ENCODE measurements at places on chromosomes 16 and 17.

GRCh38 chr17:61442878-61443474, 9.2 kb upstream of the TBX4 start:
- DNase-seq = no peak

- no peak for DNase-seq
These were observed 32.4 kb downstream of the LCMT1 start for GRCh38 chr16:25143928-25144327.

DNA sequence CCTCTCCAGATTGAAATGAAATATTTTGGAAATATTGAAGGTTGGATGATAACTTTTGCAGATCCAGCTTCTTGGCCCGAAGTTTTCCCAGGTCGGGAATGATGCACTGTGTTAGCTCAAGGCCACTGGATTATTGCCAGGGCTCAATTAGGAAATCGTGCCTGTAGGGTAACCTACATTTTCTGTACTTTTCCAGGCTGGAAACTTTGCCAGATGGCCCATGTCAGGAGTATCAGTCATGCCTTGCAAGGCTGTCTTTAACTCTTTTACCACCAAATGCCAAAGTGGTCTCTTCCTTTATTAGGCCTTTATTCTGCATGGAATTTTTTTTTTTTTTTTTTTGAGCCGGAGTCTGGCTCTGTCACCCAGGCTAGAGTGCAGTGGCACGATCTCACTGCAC, 8.9 kb upstream of the SEC14L1 start:
- no peak for DNase-seq

- no peak for DNase-seq
These were observed 719.0 kb downstream of the KCNJ2 start for GRCh38 chr17:70888324-70888723.

DNA sequence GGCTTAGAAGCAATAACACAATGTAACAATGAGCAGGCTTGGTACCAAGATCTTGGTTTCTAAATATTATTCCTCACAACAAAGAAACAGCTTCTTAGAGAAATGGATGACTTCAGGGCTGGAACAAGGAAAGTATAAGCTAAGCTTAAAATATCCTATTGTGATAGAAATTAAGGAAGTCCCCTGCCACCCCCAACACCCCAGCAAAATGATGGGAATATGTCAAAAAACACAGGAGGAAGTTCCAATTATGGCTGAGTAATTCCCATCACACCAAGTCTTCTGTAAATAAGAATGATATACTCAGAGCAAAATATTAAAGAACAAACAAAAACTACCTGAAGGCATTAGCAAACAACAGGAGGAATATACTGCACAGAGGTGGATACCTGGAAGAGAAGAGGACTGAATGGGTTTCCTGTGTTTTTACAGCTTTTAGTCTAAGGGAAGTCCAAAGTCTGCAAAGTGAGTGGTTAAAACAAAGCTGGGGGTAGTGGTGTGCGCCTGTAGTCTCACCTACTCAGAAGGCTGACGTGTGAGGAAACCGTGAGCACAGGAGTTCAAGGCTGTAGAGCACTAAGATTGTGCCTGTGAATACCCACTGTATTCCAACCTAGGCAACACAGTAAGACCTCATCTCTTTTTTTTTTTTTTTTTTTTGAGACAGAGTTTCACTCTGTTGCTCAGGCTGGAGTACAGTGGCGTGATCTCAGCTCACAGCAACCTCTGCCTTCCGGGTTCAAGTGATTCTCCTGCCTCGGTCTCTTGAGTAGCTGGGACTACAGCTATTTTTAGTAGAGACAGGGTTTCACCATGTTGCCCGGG, 17.1 kb upstream of the ATP6V0A1 start:
- DNase-seq = no peak

DNA sequence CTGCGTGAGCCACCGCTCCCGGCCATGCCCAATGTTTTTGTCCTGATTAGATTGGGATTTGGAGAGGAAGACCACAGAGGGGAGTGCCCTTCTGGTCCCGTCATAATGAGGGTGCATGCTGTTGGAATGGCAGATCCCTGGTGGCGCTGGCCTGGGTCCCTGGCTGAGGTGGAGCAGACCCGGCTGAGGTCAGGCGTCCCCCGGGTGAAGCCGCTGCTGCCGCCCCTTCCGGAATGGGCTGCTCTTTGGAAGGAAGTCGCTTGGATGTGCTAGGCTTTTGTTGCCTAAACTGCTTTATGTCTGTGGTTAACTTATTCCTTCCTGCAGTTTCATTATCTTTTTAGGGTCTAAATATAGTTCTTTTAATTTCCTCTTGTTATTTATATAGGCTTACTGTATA, 120.3 kb upstream of the CHMP6 start:
- no peak for DNase-seq

- DNase-seq = no peak
These were observed 18.8 kb downstream of the TANC2 start for GRCh38 chr17:62984801-62985200.

- peak; percentile 22 for DNase-seq
These were observed 432.7 kb upstream of the ASIC2 start for GRCh38 chr17:33725675-33726271.

- DNase-seq = no peak
These were observed 38.2 kb downstream of the USP32 start for GRCh38 chr17:60353773-60354172.

DNA sequence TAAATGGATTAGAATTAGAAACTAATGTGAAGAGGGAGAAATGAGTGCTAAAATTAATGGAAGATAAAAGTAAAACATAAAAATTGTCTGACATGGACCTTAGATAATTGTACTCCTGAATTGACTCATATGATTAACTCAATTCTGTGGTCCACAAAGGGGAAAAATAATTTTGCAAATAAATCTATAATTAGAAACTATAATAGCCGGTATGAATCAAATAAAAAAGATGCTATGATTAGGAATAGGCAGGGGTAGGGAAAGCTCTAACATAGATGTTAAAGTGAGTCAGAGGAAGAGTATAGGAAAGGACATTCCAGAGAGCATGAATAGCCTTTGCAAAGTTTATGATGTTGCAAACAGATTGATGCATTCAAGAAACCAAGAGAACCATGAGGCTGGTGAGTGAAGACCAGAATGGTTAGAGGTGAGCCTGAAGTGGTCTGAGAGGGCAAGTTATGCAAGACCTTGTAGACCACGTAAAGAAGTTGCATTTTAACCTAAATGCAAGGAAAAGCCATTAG, 262.1 kb upstream of the CA10 start:
- no peak for DNase-seq

GRCh38 chr17:75913537-75914210, 9.0 kb upstream of the MRPL38 start:
- DNase-seq = no peak

DNA sequence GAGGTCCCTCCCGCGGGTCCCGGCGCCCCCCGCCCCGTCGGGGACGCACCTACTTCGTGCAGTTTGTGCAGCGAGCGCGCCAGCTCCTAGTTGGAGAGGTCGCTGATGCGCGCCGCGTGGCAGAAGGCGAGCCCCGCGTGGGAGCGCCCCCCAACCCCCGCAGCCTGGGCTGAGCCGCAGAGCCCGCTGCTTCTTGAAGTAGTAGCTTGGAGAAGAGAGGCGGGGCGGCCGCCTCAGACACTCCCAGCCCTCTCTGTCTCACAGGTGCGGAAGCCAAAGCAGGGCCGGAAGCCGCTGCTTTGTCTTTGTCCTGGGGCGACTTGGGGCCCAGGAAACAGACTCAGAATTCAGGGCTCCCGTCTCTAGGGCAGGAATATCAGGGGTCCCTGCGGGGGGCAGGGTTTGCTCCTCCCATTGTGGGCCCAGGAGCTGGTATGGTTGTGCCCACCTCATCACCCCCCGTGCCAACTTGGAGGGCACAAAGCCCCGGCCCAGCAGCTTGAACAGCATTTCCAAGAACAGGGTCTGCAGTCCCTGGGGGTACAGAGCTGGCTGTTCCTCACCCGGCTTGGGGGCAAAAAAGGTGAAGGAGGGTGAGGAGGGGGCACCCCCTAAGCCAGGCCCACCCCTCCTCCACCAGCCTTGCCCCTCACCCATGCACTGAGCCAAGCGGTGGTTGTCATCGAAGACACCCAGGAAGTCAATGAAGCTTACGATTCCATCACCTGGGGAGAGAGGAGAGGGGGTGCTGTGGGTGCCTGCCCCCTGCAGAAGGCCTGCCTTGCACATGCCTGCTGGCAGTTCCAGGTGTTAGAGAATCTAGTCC, 13.5 kb downstream of the SPATA32 start:
- peak; percentile 43 for DNase-seq

Measured in SW480 (cell line).